ENCODE measurements at places on chromosomes 13 and 19.

- no peak for DNase-seq
These were observed 21.1 kb downstream of the KBTBD6 start for GRCh38 chr13:41111454-41111853.

- DNase-seq, result peak; percentile 36
These were observed 749 bp downstream of the GATAD2A start for GRCh38 chr19:19405971-19406877.

- DNase-seq, result no peak
These were observed 264.0 kb downstream of the ENOX1 start for GRCh38 chr13:43522788-43523187.

DNA sequence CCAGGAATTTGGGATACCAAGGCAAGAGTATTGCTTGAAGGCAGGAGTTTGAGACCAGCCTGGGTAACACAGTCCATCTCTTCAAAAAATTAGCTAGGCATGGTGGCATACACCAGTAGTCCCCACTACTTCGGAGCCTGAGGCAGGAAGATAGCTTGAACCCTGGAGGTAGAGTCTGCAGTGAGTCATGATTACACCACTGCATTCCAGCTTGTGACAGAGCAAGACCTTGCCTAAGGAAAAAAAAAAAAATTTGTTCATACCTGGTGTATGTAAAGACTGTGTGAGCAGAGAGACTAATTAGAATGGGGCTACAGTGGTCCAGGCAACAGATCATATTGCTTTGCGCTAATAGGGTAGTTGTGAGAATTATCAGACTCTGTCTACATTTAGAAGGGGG lies 778.3 kb upstream of the PCDH20 start:
- DNase-seq, result no peak
